Small intestine (tissue), 16 donors: ENCODE measurements at places on chromosomes 2 and 18. TPM values are rescaled to one million over a fixed set of nuclear protein-coding genes. Genes with fewer than 3 reads are reported as not detected.
A peak's percentile ranks its signal among the peaks of the same experiment; 100 is the strongest.

GCG gene
- 12.7 TPM for polyA plus RNA-seq

ILKAP gene
- 54.0 TPM for polyA plus RNA-seq

SKOR2 gene
- polyA plus RNA-seq, result not detected

ANKRD62 gene
- polyA plus RNA-seq, result not detected

DNA sequence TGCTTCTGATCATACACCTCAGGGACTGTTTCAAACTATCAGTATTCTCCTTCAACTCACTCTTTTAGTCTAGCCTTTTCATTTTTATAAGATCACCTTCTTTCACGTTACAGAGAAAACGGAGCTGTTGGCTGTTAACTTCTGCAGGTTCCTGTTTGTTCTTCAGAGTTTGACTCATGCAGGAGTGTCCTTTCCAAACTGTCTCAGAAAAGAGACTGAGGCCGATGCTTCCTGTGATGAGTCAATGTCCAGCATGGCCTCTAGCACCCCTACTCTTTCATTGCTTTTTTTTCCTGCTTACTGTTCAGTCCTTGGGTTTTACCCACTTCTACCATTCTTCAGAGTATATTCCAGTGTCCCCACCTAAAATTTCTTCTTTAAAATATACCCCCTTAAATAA, 240.8 kb upstream of the RGPD4 start:
- no peak for DNase-seq
- H3K27ac ChIP-seq, result no peak overlapping the region
- no peaks in the 10 kb centered on the region for H3K4me1 ChIP-seq
- no peak overlapping the region for H3K4me3 ChIP-seq

DNA sequence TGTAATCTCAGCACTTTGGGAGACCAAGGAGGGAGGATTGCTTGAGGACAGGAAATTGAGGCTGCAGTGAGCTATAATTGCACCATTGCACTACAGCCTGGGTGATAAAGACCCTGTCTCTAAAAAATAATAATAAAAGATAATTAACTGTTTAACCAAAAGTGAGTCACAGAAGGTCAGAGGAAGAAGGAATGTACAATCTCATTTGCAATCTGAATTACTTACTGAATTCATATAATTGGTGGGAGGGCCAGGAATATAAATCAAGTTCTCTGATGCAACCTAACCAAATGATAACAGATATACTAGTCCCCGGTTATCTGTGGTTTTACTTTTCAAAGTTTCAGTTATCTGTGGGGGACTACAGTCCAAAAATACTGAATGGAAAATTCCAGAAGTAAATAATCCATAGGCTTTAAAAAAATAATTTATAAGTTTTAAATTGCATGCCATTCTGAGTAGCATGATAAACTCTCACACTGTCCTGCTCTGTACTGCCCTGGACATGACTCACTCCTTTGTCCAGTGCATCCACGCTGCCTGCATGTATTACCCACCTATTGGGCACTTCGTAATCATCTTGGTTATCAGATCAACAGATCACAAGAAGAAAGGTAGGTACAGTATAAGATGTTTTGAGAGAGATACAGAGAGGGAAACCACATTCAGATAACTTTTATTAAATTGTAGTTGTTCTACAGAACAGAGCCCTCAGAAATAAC, 12.8 kb upstream of the MATN3 start:
- H3K4me1 ChIP-seq, result no peaks in the 10 kb centered on the region
- peaks cover 2% of the 10 kb centered on the region for H3K36me3 ChIP-seq
- no peak overlapping the region for H3K4me3 ChIP-seq
- no peaks in the 10 kb centered on the region for H3K27me3 ChIP-seq
- no peak for DNase-seq

GRCh38 chr2:156505696-156506095, 69.5 kb downstream of the GPD2 start:
- no peaks in the 10 kb centered on the region for H3K4me1 ChIP-seq
- H3K4me3 ChIP-seq, result no peak overlapping the region
- H3K27me3 ChIP-seq, result no peaks in the 10 kb centered on the region
- no peaks in the 10 kb centered on the region for H3K36me3 ChIP-seq

DNA sequence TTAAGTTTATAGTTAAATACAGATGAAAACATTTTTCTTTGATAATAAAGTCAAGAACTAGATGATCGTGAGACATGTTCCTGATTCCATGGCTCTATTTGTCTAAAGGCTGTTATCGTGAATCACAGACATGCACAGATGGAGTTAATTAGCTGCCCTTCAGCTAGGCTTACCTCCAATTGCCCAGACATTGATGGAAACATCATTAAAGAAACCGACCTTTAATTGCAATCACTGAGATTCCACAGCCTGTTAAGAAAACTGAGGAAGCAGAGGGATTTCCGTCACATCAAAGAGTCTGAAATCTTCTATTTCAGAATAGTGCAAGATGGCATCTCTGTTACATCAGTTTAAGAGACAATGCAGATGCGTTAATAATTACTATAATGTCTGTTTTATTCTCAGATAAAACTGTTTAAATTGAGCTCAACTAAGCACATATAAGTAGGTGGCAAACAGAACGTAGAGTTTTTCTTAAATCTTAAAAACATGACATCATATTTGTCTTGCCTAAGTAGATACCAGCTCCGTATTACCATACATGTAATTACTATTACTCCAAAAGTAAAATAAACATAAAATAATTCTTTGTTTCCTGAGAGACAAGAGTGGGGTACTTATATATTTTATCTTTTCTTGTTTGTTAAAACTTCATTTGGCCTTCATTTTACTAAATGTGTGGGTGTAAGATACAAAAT, 23.9 kb upstream of the CRACDL start:
- H3K27me3 ChIP-seq, result no peaks in the 10 kb centered on the region
- no peaks in the 10 kb centered on the region for H3K4me1 ChIP-seq
- DNase-seq, result no peak
- no peaks in the 10 kb centered on the region for H3K36me3 ChIP-seq

DNA sequence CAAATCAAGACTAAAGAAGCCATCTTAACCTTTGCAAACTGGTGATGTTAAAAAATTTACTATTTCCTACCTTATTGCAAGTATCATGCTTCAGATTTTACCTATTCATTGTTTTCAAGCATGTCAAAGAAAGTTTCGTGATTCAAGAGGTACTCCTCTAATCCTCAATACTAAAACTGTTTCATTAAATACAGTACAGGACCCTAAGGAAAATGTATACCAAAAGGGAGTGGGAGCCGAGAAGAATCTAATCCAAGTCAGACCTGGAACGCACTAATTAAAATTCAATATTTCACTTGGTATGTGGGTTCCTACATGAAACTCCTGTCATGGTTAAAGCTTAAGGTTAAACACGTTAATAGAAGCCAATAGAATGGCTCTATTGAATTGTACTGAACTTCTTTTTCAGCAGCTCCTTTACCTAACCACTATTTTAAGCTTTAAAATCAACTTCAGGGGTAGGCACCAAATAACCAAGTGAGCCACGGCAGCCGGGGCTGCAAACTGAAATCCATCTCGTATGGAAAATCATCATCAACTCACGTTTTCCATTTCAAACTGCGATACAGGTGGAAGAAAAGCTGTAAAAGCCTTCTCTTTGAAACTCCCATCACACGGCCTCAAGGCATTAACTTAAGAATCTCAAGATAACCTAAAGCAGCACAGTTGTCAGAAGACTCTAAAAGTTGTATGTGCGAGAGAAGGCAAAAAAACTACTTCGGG, 188.8 kb downstream of the ZEB2 start:
- no peaks in the 10 kb centered on the region for H3K36me3 ChIP-seq
- no peaks in the 10 kb centered on the region for H3K27me3 ChIP-seq
- peaks cover 6% of the 10 kb centered on the region for H3K4me1 ChIP-seq
- peak overlapping the region; percentile 79 for H3K27ac ChIP-seq

GRCh38 chr2:74001781-74002504, 17.2 kb downstream of the TET3 start:
- no peak overlapping the region for H3K27ac ChIP-seq
- H3K27me3 ChIP-seq, result no peaks in the 10 kb centered on the region
- no peaks in the 10 kb centered on the region for H3K36me3 ChIP-seq
- peak overlapping the region; percentile 32 for H3K4me3 ChIP-seq
- H3K4me1 ChIP-seq, result peaks cover 6% of the 10 kb centered on the region

GRCh38 chr2:62787386-62787785, 81.9 kb downstream of the EHBP1 start:
- H3K27ac ChIP-seq, result no peak overlapping the region
- H3K36me3 ChIP-seq, result peaks cover 7% of the 10 kb centered on the region
- DNase-seq, result peak; percentile 45
- no peaks in the 10 kb centered on the region for H3K27me3 ChIP-seq

DNA sequence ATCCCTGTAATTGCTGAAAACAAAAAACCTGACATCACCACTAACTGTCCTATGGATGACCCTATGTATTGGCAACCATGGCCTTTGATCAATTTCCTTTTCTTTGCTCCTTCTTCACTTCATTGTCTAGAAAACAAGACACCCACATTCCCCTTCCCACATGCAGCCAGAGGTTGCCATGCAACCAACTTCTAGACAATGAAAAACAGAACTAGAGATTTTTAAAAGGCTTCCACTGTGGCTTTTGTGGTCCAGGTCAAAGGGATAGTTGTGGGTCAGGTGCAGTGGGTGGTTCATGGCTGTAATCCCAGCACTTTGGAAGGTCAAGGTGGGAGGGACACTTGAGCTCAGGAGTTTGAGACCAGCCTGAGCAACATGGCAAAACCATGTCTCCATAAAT, 139.3 kb upstream of the DOK6 start:
- DNase-seq, result no peak
- H3K4me1 ChIP-seq, result no peaks in the 10 kb centered on the region
- no peak overlapping the region for H3K27ac ChIP-seq

DNA sequence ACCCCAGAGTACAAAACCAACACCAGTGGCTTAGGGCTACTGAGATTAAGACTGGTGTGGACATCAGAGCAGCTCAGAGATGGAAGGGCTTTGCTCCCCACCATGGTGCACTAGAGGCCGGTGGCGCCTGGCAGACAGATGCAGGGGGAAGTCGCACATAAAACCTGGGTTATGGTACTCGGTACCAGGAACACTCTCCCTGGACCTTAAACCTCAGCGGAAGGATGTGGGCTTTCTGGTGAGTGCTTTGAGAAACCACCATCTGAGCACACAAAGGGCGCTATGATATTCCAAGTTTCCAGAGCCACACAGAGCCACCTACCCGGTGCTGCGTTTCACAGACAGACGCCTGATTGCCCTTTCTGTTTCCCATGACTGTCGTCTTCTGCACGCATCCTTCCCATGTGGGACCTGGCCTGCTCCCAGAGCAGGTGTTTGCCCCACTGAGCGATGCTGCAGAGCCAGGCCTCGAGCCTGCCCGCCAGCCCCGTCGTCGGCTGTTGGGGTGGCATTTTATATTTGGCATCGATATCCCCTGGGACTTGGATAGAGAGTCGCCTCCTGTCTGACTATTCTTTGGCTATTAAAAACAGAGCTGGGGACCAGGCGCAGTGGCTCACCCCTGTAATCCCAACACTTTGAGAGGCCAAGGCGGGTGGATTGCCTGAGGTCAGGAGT, 89.5 kb upstream of the ODC1 start:
- no peaks in the 10 kb centered on the region for H3K4me1 ChIP-seq
- no peaks in the 10 kb centered on the region for H3K27me3 ChIP-seq
- H3K27ac ChIP-seq, result no peak overlapping the region
- no peak for DNase-seq
- no peaks in the 10 kb centered on the region for H3K36me3 ChIP-seq

DNA sequence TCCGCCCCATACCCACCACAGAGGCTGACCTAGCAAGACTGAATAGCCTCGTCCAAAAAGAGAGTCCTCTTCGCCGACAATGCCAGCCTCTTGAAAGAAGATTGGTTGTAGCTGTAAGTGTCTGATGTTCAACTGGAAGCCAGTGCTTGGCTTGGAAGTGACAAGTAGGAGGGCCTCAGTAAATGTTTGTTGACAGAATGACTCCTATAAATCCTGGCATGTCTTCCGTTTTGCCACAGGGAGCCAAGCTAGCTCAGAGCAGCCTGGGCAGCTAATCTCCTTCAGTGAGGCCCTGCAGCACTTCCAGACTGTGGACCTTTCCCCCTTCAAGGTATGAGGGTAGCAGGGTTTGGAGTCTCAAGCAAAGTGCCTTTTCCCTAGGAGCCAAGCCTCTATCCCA, 14.9 kb downstream of the ELMOD3 start:
- DNase-seq, result peak; percentile 46
- H3K4me3 ChIP-seq, result no peak overlapping the region
- no peaks in the 10 kb centered on the region for H3K36me3 ChIP-seq
- no peaks in the 10 kb centered on the region for H3K27me3 ChIP-seq
- H3K4me1 ChIP-seq, result no peaks in the 10 kb centered on the region

- DNase-seq, result peak; percentile 38
- H3K4me1 ChIP-seq, result peaks cover 6% of the 10 kb centered on the region
- H3K36me3 ChIP-seq, result no peaks in the 10 kb centered on the region
- no peaks in the 10 kb centered on the region for H3K27me3 ChIP-seq
These were observed 678 bp downstream of the PIAS2 start for GRCh38 chr18:46916551-46917107.

DNA sequence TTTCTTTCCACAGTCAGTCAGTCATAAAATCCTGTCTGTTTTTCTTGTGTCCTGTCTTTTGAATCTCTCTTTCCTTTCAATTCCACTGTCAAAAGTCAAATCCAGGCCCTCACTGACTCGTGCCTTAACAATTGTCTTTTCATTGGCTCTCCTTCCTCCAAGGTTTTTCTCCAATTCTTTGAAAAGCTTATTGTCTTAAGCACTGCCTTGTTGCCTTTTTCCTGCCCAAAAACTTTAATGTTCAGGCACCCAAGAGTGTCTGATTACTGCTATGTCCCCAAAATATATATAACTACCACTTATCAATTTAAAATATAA, 13.9 kb upstream of the SULT1C4 start:
- no peaks in the 10 kb centered on the region for H3K27me3 ChIP-seq
- H3K4me1 ChIP-seq, result no peaks in the 10 kb centered on the region
- no peak for DNase-seq
- H3K4me3 ChIP-seq, result no peak overlapping the region
- H3K27ac ChIP-seq, result no peak overlapping the region
- H3K36me3 ChIP-seq, result no peaks in the 10 kb centered on the region

- H3K27ac ChIP-seq, result no peak overlapping the region
- no peaks in the 10 kb centered on the region for H3K36me3 ChIP-seq
- no peak for DNase-seq
- H3K4me3 ChIP-seq, result no peak overlapping the region
- H3K27me3 ChIP-seq, result no peaks in the 10 kb centered on the region
- no peaks in the 10 kb centered on the region for H3K4me1 ChIP-seq
These were observed 613.5 kb upstream of the SETBP1 start for GRCh38 chr18:44067186-44067585.

GRCh38 chr2:61978522-61978921, 73.0 kb downstream of the COMMD1 start:
- H3K4me1 ChIP-seq, result no peaks in the 10 kb centered on the region
- H3K27me3 ChIP-seq, result no peaks in the 10 kb centered on the region
- no peak for DNase-seq
- no peaks in the 10 kb centered on the region for H3K36me3 ChIP-seq
- H3K4me3 ChIP-seq, result no peak overlapping the region

DNA sequence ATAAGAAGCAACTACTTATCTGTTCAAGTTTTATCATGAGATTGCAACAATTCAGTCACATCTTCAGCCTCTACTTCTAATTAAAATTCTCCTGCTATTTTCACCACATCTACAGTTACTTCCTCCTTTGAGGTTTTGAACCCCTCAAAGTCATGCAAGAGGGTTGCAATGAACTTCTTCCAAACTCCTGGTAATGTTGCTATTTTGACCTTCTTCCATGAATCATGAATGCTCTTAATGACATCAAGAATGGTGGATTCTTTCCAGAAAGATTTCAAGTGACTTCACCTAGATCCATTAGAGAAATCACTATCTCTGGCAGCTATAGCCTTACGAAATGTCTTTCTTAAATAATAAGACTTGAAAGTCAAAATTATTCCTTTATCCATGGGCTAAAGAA, 1052.8 kb upstream of the NRXN1 start:
- H3K27me3 ChIP-seq, result no peaks in the 10 kb centered on the region
- H3K36me3 ChIP-seq, result no peaks in the 10 kb centered on the region
- no peaks in the 10 kb centered on the region for H3K4me1 ChIP-seq
- no peak overlapping the region for H3K27ac ChIP-seq
- no peak overlapping the region for H3K4me3 ChIP-seq
- DNase-seq, result no peak
